DND-41 (cell line): ENCODE measurements at places on chromosomes 7 and 10.

DNA sequence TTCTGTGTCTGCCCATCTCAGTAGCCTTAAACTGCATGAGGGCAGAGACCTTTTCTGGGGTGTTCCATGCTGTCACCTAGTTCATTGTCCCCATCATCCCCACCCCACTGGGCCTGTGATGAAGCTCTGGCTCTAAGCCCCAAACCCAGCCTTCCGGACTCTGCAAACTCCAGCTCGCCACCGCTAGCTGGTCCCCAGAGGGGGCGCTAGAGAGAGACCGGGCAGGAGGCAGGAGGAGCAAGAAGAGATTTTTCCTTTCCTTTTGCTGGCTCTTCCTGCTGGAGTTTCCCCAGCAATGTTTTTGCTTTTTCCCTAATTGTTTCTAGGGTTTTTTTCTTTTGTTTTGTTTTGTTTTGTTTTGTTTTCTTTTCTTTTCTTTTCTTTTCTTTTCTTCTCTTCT lies 234.4 kb downstream of the TEX36 start:
- H3K27ac ChIP-seq: no peak overlapping the region
- no peak overlapping the region for H3K4me3 ChIP-seq
- H3K4me1 ChIP-seq: no peaks in the 10 kb centered on the region
- peaks cover 3% of the 10 kb centered on the region for H3K27me3 ChIP-seq
- DNase-seq: peak; percentile 25
- H3K36me3 ChIP-seq: no peaks in the 10 kb centered on the region

DNA sequence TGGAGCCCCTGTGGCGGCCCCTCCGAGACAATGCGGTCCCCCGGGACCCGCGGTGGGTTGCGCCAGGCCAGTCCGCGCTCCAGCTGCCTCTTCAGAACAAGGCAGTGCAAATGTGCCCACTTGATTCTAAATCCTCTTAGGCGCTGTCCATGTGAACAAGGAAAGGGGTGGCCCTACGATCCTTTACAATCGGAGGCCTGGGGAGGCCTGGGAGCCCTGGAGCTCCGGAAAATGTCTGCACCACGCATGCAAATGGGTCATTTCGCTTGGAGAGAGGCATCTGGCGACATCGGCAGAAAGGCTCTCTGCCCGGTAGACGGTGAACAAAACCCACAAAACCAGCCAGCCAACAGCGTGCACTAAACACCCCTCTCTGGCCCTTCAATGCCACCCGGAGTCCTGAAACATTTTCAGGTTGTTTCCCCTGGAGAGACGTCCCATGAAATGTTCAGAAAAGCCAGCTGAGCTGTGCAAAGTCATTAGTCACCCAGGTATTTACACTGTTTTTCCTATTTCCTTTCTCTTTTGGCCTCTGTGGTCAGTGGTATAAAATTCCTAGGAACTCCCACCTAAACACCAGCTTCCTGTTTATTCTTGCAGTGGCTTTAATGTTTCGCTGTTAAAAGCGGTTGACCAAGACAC lies 102.8 kb upstream of the ZNF438 start:
- H3K4me3 ChIP-seq: peak overlapping the region; percentile 64
- peak; percentile 56 for DNase-seq
- no peaks in the 10 kb centered on the region for H3K27me3 ChIP-seq
- no peaks in the 10 kb centered on the region for H3K36me3 ChIP-seq
- H3K4me1 ChIP-seq: peaks cover 90% of the 10 kb centered on the region

- H3K27me3 ChIP-seq: no peaks in the 10 kb centered on the region
- H3K4me1 ChIP-seq: peaks cover 49% of the 10 kb centered on the region
- no peak overlapping the region for H3K27ac ChIP-seq
- H3K4me3 ChIP-seq: no peak overlapping the region
- DNase-seq: no peak
Observed at GRCh38 chr7:151436446-151437158, 3.3 kb downstream of the CRYGN start.

DNA sequence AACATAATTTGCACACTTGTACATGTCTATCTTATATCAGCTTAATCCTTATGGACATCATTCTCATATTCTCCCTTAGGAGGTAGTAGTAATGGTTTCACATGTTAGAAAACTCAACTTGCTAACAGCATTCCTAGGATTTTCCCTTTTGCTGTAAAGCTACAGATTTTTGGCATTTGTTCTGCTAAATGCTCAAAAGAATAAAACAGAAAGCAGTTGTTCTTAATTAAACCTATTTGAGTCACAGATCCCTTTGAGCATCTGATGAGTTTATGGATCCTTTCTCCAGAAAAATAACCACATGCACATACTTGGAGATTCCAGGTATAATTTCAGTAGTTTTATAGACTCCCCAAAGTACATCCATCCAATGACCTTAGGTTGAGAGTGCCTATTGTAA lies 122.9 kb upstream of the BET1 start:
- no peaks in the 10 kb centered on the region for H3K36me3 ChIP-seq
- peaks cover 4% of the 10 kb centered on the region for H3K27me3 ChIP-seq
- no peak overlapping the region for H3K27ac ChIP-seq
- no peak for DNase-seq

GRCh38 chr10:103835096-103836050 lies 20.0 kb downstream of the SH3PXD2A start:
- no peaks in the 10 kb centered on the region for H3K36me3 ChIP-seq
- no peak overlapping the region for H3K27ac ChIP-seq
- H3K27me3 ChIP-seq: peaks cover 9% of the 10 kb centered on the region
- no peaks in the 10 kb centered on the region for H3K4me1 ChIP-seq

GRCh38 chr10:122847782-122848604 lies 2.3 kb upstream of the CUZD1 start:
- H3K36me3 ChIP-seq: peaks cover 24% of the 10 kb centered on the region
- peak; percentile 54 for DNase-seq
- H3K4me3 ChIP-seq: no peak overlapping the region
- H3K27me3 ChIP-seq: no peaks in the 10 kb centered on the region
- H3K4me1 ChIP-seq: peaks cover 25% of the 10 kb centered on the region
- H3K27ac ChIP-seq: peak overlapping the region; percentile 62

- DNase-seq: peak; percentile 46
- H3K4me3 ChIP-seq: no peak overlapping the region
- H3K27ac ChIP-seq: no peak overlapping the region
- H3K4me1 ChIP-seq: peaks cover 3% of the 10 kb centered on the region
- peaks cover 13% of the 10 kb centered on the region for H3K27me3 ChIP-seq
Observed at GRCh38 chr10:43304687-43305333, 37.9 kb upstream of the RASGEF1A start.

- no peaks in the 10 kb centered on the region for H3K36me3 ChIP-seq
- no peak overlapping the region for H3K27ac ChIP-seq
- H3K4me1 ChIP-seq: no peaks in the 10 kb centered on the region
- no peak overlapping the region for H3K4me3 ChIP-seq
- no peaks in the 10 kb centered on the region for H3K27me3 ChIP-seq
Observed at GRCh38 chr10:108904163-108904838, 1019.0 kb downstream of the XPNPEP1 start.

GRCh38 chr10:77461636-77462296 lies 175.8 kb downstream of the KCNMA1 start:
- H3K4me1 ChIP-seq: no peaks in the 10 kb centered on the region
- peaks cover 8% of the 10 kb centered on the region for H3K27me3 ChIP-seq
- H3K36me3 ChIP-seq: no peaks in the 10 kb centered on the region
- no peak for DNase-seq
- H3K27ac ChIP-seq: no peak overlapping the region

DNA sequence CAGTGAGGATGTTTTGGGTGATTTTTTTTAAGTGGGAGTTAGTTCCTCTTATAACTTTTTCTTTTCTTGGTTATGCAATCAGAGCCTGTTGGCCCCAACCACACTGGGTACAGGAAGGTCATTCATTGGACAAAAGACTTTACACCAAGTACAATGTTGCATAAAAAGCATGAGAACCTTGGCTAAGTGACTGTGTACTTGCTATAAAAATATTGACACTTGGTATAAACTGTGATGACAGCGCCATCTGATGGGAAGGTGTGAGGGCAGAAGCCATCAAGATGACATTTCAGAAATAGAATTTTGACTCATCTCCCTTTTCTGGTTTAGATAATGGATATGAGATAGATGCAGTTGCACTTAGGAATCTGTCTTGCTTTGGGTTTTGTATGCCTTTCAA lies 126.4 kb upstream of the CCDC6 start:
- no peaks in the 10 kb centered on the region for H3K36me3 ChIP-seq
- H3K27ac ChIP-seq: no peak overlapping the region
- H3K4me3 ChIP-seq: no peak overlapping the region
- H3K4me1 ChIP-seq: no peaks in the 10 kb centered on the region
- H3K27me3 ChIP-seq: no peaks in the 10 kb centered on the region
